Stimulated activated memory B cell treated with anti-CD40 and anti-IgM and Interleukin-4, amounts not matched to agents 10 μg/mL and 1 μg/mL and 100 μg/mL, for 72 hours (primary cell): ENCODE measurements at places on chromosomes 11 and 22.
A peak's percentile ranks its signal among the peaks of the same experiment; 100 is the strongest.

DNA sequence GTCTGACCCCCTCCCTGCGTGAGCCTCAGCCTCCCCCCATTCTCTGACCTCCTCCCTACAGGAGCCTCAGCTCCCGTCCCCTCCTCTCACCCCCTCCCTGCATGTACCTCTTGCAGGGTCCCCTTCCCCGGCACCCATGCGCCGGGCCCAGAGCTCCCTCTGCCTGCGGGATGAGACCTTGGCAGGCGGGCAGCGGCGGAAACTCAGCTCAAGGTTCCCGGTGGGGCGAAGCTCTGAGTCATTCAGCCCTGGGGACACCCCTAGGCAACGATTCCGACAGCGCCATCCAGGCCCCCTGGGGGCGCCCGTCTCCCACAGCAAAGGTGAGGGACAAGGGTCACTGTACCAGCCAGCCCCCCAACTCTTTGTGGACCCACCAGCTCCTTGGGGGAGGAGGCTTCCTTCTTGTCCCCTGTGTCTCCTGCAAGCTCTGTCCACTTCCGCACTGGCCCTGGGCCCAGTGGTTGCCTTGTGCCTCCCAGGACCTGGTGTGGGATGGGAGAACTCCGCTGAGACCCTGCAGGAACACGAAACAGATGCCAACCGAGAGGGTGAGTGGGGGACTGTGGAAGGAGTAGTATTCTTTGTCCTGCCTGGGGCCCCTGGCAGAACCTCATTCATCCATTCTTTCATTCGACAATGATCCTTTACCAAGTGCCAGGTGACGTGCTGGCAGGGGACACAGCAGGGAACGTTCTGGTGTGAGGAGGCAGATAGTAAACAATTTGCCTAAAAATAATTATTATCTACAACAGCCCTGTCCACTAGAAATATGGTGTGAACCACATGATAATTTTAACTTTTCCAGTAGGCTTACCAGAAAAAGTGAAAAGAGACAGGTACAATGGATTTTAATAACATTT, 3.7 kb upstream of the RPS6KA4 start:
- H3K4me3 ChIP-seq = no peak overlapping the region
- H3K36me3 ChIP-seq = peaks cover 25% of the 10 kb centered on the region
- H3K27ac ChIP-seq = peak overlapping the region; percentile 67
- peak; percentile 35 for ATAC-seq
- no peaks in the 10 kb centered on the region for H3K27me3 ChIP-seq
- peaks cover 54% of the 10 kb centered on the region for H3K4me1 ChIP-seq

DNA sequence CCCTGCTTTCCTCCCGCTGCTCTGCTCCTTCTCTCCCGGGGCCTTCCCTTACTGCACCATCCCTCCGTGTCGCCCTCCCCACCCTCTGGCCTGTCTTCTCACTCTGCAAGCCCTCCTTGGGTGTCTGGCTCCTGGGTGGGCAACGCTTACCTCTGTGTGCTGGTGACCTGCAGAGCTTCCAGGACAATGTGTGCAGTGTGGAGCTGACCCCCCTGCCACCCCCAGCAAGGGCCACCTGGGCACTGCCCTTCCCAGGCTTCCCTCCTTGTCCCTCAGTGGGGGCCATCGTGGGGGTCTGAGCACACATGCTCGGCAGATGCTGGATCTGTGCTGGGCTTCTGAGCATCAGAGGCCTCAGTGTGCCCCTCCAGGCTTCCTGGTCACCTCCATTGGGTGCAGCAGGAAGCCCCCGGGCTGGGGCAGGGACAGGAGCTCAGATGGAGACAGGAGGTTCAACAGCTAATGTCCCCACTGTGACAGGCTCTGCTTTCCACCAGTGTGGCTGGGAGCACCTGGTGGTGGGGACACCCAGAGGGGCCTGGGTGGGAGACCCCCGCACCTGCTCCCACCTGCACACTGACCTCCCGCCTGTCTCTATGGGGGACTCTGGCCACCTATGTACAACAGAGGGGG, 7.8 kb upstream of the BRSK2 start:
- no peaks in the 10 kb centered on the region for H3K27me3 ChIP-seq
- H3K4me3 ChIP-seq = peak overlapping the region; percentile 79
- no peak for ATAC-seq
- peaks cover 30% of the 10 kb centered on the region for H3K4me1 ChIP-seq

- no peaks in the 10 kb centered on the region for H3K4me1 ChIP-seq
- no peak for ATAC-seq
- H3K27me3 ChIP-seq = no peaks in the 10 kb centered on the region
Measured at GRCh38 chr11:1969035-1969434, 21.9 kb downstream of the MRPL23 start.

GRCh38 chr22:17710023-17710422, 64.2 kb downstream of the BID start:
- H3K27me3 ChIP-seq = no peaks in the 10 kb centered on the region
- peaks cover 18% of the 10 kb centered on the region for H3K4me1 ChIP-seq
- no peak overlapping the region for H3K4me3 ChIP-seq
- H3K36me3 ChIP-seq = peaks cover 20% of the 10 kb centered on the region

DNA sequence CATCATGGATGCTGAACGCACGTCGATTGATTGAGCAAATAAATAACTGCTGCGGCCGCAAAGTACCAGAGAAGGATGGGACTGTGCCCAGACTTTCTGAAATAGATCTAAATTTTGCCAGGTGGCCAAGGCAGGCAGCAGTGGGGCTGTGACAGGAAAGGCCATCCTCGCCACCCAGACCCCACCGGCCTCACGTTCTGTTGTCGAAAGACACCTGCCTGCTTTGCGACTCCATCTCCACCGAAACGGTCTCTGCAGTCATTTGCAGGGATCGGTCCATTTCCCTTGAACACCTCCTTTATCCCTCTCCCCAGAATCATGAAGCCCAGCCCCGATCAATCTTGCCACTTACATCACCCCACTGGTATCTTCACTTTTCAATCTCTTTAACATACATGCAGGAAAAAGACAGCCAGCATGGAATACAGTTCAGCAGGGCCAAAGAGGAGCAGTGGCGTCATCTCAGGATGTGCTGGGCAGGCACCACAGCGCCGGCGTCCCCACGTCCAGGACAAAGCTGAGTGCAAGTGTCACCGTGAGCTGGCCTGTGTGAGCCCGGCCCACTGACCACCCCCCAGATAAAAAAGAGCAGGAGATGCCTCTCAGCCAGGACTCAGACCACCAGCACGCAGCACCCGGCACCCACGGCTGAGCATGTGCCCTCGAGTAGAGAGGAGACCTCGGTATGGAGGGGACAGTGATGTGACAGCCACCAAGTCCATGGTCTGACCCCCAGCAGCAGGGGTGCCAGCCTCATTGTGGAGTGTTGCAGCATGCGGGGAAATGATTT, 610.3 kb downstream of the TBC1D22A start:
- H3K4me1 ChIP-seq = no peaks in the 10 kb centered on the region
- no peaks in the 10 kb centered on the region for H3K36me3 ChIP-seq
- no peak for ATAC-seq
- H3K27ac ChIP-seq = no peak overlapping the region
- no peak overlapping the region for H3K4me3 ChIP-seq
- H3K27me3 ChIP-seq = peaks cover 48% of the 10 kb centered on the region

GRCh38 chr11:67564230-67564629, 19.4 kb upstream of the GSTP1 start:
- H3K27ac ChIP-seq = no peak overlapping the region
- peaks cover 34% of the 10 kb centered on the region for H3K27me3 ChIP-seq
- ATAC-seq = no peak
- H3K36me3 ChIP-seq = no peaks in the 10 kb centered on the region
- H3K4me3 ChIP-seq = no peak overlapping the region

DNA sequence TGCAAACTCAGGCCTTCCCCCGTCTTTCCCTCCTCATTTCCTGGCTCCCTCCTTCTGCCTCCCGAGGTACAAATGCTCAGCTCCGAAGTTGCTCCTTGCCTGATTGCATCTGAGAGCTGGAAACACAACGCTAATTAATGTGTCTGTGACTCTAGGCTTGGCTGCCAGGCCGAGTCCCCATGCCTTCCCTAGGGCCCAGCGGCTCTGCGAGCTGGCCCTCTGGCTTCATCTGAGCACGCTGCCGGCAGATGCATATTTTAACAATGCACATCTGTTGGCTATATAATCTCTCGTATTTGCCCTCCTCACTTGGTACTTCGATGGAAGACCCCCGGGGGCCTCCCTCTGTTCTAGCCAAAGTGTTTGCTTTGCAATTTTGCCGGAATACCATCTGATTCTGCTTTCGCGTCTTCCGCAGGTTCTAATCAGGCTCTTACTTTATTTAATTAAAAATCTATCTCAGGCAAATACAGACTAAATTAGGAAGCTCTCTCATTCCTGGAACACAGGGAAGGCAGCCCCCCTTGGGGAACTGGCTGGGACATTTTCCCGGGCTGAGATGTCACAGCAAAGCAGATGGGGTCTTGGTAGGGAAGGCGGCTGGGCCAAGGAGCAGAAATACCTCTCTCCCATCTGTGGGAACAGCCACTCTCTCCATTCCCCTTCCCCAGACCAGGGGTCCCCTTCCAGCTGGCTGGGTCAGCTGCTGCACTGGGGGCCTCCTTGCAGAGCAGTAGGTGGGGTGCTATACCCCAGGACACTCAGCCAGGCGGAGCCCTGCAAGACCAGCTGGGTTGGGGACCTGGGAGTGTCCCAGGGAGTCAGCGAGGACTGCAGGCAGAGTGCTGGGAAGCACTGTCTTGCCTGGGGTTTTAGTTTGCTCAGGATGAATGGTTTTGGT, 162.8 kb downstream of the ST3GAL4 start:
- no peak for ATAC-seq
- H3K4me1 ChIP-seq = no peaks in the 10 kb centered on the region
- no peak overlapping the region for H3K4me3 ChIP-seq

GRCh38 chr11:119318240-119319135, 1.6 kb upstream of the MCAM start:
- H3K4me3 ChIP-seq = peak overlapping the region; percentile 45
- peak; percentile 44 for ATAC-seq
- H3K27me3 ChIP-seq = peaks cover 52% of the 10 kb centered on the region
- H3K36me3 ChIP-seq = no peaks in the 10 kb centered on the region
- peaks cover 66% of the 10 kb centered on the region for H3K4me1 ChIP-seq

- H3K36me3 ChIP-seq = peaks cover 87% of the 10 kb centered on the region
- no peak overlapping the region for H3K4me3 ChIP-seq
- no peak overlapping the region for H3K27ac ChIP-seq
- peak; percentile 45 for ATAC-seq
- H3K27me3 ChIP-seq = no peaks in the 10 kb centered on the region
Measured at GRCh38 chr11:34468209-34468841, 29.6 kb downstream of the CAT start.

- no peaks in the 10 kb centered on the region for H3K4me1 ChIP-seq
- H3K36me3 ChIP-seq = no peaks in the 10 kb centered on the region
- H3K27me3 ChIP-seq = no peaks in the 10 kb centered on the region
- no peak for ATAC-seq
Measured at GRCh38 chr11:12556155-12556554, 118.1 kb upstream of the TEAD1 start.

DNA sequence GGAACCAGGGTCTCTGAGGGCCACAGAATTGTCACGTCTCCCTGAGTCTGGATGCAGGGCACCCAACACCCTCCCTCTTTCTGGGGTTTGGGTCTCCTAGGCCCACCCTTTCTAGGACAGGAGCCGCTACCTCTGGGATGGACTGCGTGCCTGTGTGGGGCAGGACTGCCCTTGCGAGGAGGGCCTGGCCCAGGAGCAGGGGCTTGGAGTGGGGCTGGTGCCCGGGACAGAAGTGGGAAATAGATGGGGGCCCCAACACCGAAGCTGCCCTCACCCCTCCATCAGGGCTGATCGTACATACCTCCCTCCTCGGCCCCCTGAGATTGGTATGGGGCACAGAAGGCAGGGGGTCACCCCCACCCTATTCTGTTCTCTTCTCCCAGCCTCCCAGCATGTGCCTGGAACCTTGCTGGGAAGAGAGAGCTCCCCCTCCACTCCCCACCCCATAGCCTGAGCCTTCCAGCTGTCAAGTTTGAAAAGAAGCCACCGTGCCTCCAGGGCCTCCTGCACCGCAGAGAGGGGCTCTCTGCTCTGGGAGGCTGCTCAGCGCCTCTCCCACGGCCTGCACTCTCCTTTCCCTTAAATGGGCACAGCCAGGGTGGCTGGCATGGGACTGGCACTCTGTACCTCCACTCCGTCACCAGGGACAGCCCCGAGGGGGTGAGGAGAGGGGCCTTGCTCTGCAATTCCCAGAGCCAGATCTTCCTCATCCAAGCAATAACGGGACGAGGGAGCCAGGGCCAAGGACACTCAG, 1.8 kb downstream of the LRRC10B start:
- peaks cover 81% of the 10 kb centered on the region for H3K27me3 ChIP-seq
- no peaks in the 10 kb centered on the region for H3K36me3 ChIP-seq
- H3K27ac ChIP-seq = no peak overlapping the region
- H3K4me3 ChIP-seq = no peak overlapping the region
- H3K4me1 ChIP-seq = peaks cover 9% of the 10 kb centered on the region

DNA sequence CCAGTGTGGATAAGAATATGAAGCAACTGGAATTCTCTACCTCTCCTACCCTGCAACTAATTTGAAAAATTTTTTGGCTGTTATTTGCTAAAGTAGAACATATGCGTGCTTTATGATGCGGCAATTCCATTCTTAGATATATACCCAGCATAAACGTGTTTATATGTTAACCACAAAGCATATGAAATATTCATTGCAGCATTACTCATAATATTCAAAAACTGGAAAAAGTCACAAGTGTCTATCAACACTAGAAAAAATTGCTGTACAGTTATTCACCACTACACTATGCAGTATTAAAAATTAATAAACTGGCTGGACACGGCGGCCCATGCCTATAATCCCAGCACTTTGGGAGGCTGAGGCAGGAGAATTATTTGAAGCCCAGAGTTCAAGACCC, 226.4 kb downstream of the LUZP2 start:
- no peaks in the 10 kb centered on the region for H3K36me3 ChIP-seq
- ATAC-seq = no peak
- no peaks in the 10 kb centered on the region for H3K27me3 ChIP-seq
- no peaks in the 10 kb centered on the region for H3K4me1 ChIP-seq

GRCh38 chr22:47618180-47619010, 855.9 kb downstream of the TBC1D22A start:
- no peak overlapping the region for H3K27ac ChIP-seq
- H3K27me3 ChIP-seq = peaks cover 24% of the 10 kb centered on the region
- no peaks in the 10 kb centered on the region for H3K4me1 ChIP-seq
- H3K4me3 ChIP-seq = no peak overlapping the region
- peak; percentile 48 for ATAC-seq
- H3K36me3 ChIP-seq = no peaks in the 10 kb centered on the region

GRCh38 chr22:37769056-37769455, 38.7 kb upstream of the GCAT start:
- peaks cover 34% of the 10 kb centered on the region for H3K36me3 ChIP-seq
- no peak overlapping the region for H3K27ac ChIP-seq
- no peak overlapping the region for H3K4me3 ChIP-seq
- ATAC-seq = no peak

- peaks cover 41% of the 10 kb centered on the region for H3K27me3 ChIP-seq
- H3K4me3 ChIP-seq = peak overlapping the region; percentile 10
- no peaks in the 10 kb centered on the region for H3K4me1 ChIP-seq
- no peaks in the 10 kb centered on the region for H3K36me3 ChIP-seq
Measured at GRCh38 chr11:17735818-17736578, 1.4 kb downstream of the KCNC1 start.

- ATAC-seq = peak; percentile 71
- H3K27me3 ChIP-seq = peaks cover 68% of the 10 kb centered on the region
- peaks cover 18% of the 10 kb centered on the region for H3K4me1 ChIP-seq
- H3K36me3 ChIP-seq = no peaks in the 10 kb centered on the region
- no peak overlapping the region for H3K4me3 ChIP-seq
Measured at GRCh38 chr22:33049119-33049729, 9.0 kb downstream of the SYN3 start.

- no peaks in the 10 kb centered on the region for H3K4me1 ChIP-seq
- H3K27me3 ChIP-seq = peaks cover 47% of the 10 kb centered on the region
- H3K4me3 ChIP-seq = no peak overlapping the region
- no peaks in the 10 kb centered on the region for H3K36me3 ChIP-seq
Measured at GRCh38 chr11:70667767-70668166, 269.4 kb downstream of the CTTN start.

GRCh38 chr11:58334708-58335107, 24.2 kb downstream of the OR5B17 start:
- H3K36me3 ChIP-seq = no peaks in the 10 kb centered on the region
- peaks cover 50% of the 10 kb centered on the region for H3K27me3 ChIP-seq
- no peak overlapping the region for H3K4me3 ChIP-seq
- no peaks in the 10 kb centered on the region for H3K4me1 ChIP-seq
- no peak overlapping the region for H3K27ac ChIP-seq
